ENCODE measurements at places on chromosomes 13 and 19. TPM values are rescaled to one million over a fixed set of nuclear protein-coding genes. Genes with fewer than 3 reads are reported as not detected.

Gene ZNF813
- 5.5 TPM for total RNA-seq

Gene FGF22
- 0.69 TPM for total RNA-seq

Gene MPHOSPH8
- total RNA-seq = 27.7 TPM

Gene PPM1N
- total RNA-seq = 1.2 TPM

Gene CEBPG
- 44.5 TPM for total RNA-seq

Gene F10
- total RNA-seq = 0.69 TPM

Gene C19orf85
- not detected for total RNA-seq

Gene CPAMD8
- 8.5 TPM for total RNA-seq

Gene KIR2DL1
- not detected for total RNA-seq

Gene COMMD6
- 89.7 TPM for total RNA-seq

Gene C1QTNF9B
- not detected for total RNA-seq

Gene ZNF550
- total RNA-seq = 13.4 TPM

Gene JAK3
- total RNA-seq = 3.5 TPM

Gene OPA3
- 4.8 TPM for total RNA-seq

Gene ETV2
- total RNA-seq = 0.46 TPM

Gene ZNF578
- total RNA-seq = 32.5 TPM

Gene RFX1
- 4.2 TPM for total RNA-seq

Gene WDR87
- not detected for total RNA-seq

Gene ZNF723
- total RNA-seq = not detected

Gene RNF17
- 1.6 TPM for total RNA-seq

Gene ZNF285
- total RNA-seq = 18.9 TPM

Gene PLPPR3
- total RNA-seq = 125 TPM

Measured in diencephalon (tissue), 1 donor.